BJ (cell line): ENCODE measurements at places on chromosomes 4 and X.

- DNase-seq, result no peak
These were observed 33.2 kb downstream of the PPARGC1A start for GRCh38 chr4:23856630-23857029.

DNA sequence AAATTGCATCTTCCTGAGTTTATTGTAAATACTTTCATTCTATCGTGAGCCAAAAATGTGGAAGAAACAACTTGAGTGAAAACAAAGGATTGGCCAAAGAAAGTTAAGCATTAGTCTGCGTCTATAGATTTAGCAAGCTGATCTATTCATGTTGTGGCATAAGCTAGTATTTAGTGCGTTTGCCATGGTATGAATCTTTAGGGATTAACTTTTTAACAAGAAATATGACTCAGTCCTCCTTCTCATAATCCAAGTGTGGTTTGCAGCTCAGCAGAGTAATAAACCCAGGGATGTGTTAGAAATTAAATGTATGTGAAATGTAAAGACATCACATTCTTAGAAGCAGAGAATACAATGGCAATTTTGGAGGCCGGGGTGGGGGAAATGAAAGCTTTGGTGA is 1110.9 kb downstream of the NLGN4X start:
- no peak for DNase-seq

GRCh38 chr4:100114909-100115308 is 75.4 kb downstream of the DDIT4L start:
- no peak for DNase-seq

- DNase-seq, result no peak
These were observed 1.9 kb upstream of the DRP2 start for GRCh38 chrX:101217689-101218088.

GRCh38 chrX:118286066-118286762 is 59.7 kb upstream of the WDR44 start:
- DNase-seq, result no peak

- DNase-seq, result no peak
These were observed 311 bp downstream of the RNF113A start for GRCh38 chrX:119871245-119871598.

- DNase-seq, result no peak
These were observed 13.1 kb upstream of the ACOT9 start for GRCh38 chrX:23756165-23756564.

DNA sequence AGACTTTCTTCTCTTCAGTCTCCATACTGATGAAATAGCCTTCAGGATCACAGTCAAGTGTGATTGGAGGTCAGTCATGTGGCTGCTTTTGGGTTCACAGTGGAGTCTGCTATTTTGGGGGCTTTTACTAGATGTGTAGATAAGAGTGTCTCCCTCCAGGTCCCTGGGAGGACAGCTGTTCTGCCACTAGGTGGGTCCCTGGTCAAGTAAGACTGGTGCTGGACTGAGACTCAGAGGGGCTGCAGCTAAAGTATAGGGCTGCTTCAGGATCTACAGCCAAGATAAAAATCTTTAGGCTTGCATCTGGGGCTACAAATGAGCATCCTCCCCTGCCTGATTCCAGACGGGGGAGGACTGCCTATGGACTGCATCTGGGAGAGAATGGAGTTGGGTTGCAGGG is 200.7 kb upstream of the ANKRD50 start:
- no peak for DNase-seq

- DNase-seq, result no peak
These were observed 22.5 kb downstream of the PPA2 start for GRCh38 chr4:105451346-105451745.

GRCh38 chr4:22240814-22241213 is 275.1 kb downstream of the ADGRA3 start:
- DNase-seq, result no peak

GRCh38 chr4:1018147-1019020 is 7.0 kb downstream of the FGFRL1 start:
- DNase-seq, result no peak

GRCh38 chr4:107183155-107183774 is 147.2 kb upstream of the DKK2 start:
- DNase-seq, result no peak

DNA sequence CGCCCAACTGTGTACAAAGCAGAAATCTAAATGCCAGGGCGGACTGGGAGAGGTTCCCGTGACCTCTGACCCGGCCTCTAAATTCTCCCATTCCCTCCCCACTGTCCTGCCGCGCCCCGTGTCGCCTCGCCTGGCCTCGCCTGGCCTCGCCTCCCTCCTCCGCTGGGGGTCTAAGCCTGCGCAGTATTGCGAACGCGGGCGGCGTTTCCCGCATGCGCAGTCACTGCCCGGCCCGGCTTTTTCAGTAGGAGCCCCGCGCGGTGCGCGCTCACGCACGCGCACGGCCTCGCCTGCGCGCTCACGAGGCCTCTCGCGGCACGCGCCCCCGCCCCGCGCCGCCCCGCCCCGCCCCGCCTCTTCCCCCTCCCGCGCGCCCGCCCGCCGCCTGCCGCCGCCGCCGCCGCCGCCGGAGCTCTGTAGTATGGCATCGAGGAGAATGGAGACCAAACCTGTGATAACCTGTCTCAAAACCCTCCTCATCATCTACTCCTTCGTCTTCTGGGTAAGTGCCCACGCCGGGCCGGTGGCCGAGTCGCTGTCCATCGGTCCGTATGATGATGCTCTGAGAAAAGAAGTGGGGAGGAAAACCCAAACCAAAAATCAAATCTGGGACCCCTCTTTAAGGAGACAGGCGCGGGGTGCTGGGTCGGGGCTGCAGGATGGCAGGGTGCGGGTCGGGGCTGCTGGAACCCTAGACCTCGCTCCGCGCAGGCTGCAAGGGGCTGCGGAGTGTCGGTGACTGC is at the start of gene TSPAN7:
TSPAN7 (plus strand) TSS at position 417 of the 743 bp plus-strand sequence; CDS start at position 422, 5 bp downstream.
- DNase-seq, result no peak

- DNase-seq, result peak; percentile 0
These were observed 424.0 kb upstream of the NDST4 start for GRCh38 chr4:115537387-115537786.

DNA sequence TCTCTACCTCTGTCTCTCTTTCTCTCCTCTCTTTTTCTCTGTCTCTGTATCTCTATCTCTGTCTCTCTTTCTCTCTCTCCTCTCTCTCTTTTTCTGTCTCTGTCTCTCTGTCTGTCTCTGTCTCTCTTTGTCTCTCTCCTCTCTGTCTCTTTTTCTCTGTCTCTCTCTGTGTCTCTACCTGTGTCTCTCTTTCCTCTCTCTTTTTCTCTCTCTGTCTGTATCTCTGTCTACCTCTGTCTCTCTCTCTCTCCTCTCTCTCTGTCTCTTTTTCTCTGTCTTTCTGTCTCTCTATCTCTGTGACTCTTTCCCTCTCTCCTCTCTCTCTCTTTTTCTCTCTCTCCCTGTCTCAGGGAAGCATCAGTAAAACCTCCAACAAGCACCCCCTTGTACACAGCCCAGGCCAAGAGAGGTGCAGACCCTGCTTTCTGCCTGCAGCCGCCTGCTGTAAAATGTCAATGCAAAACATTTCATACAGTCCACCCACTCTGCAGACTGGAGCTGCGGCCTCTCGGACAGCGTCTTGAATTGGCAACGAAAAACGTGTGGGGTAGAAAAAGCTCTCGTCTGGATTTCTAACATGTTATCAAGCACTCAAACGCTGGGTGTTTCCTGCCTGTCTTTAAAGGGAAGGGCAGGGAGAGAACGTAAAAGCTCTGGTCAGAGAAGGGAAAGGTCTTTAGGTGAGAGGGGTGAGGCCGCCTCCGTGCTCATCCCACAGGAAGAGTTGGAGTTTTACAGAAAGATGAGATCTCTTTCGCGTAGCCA is 3.7 kb upstream of the SHOX start:
- no peak for DNase-seq

- no peak for DNase-seq
These were observed 49.8 kb downstream of the PTTG2 start for GRCh38 chr4:38009949-38010348.

- no peak for DNase-seq
These were observed 7.5 kb upstream of the KLHL5 start for GRCh38 chr4:39054497-39054896.

DNA sequence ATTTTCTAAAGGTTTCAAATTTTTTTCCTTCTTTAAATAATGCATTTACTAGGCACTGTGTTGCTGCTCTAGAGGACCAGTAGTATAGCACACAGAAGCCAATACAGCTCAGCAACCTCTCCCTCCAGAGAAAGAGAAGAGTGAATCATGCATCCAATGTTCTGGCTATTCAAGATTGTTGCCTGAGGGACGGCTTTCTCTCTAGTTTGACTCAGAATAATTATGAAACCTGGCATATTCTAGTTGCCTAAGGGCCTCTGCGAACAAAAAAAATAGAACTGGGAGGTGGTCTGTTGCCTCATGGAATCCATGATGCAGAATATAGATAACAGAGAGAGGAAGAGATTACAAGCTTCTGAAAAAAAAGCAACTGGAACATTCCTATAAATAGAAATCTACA is 1233.3 kb upstream of the PABPC4L start:
- no peak for DNase-seq

GRCh38 chrX:45876206-45876605 is 669.0 kb downstream of the ZNF674 start:
- DNase-seq, result no peak

DNA sequence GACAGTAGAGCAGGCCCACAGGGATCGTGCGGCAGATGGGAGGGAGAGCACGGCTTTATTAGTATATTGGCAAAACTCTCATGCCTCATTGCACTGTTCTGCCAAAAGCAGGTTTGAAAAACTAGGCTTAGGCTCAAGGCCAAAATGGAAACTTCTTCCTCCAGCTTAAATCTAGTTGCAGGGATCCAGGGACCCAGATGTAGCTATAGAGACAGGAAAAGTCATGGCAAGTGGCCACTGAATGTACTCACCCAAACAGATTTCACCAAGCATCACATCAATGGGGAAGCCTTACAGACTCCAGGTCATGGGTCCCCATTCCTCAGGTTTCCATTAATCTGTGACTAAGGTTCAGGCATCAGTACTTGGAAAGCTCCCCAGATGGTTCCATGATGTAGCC is 149.2 kb downstream of the STK32B start:
- no peak for DNase-seq

DNA sequence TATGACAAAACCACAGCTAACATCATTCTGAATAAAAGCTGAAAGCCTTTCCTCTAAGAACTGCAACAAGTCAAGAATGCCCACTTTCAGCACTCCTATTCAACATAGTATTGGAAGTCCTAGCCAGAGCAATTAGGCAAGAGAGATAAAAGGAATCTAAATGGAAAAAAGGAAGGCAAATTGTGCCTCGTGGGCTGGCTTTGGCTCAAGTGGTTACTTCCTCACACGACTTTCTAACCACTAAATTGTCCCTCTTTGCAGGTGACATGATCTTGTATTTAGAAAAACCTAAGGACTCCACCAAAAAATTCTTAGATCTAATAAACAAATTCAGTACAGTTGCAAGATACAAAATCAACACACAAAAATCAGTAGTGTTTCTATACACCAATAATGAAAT is 57.2 kb downstream of the SCML2 start:
- no peak for DNase-seq

- no peak for DNase-seq
These were observed 1.6 kb downstream of the CLOCK start for GRCh38 chr4:55545151-55545550.

DNA sequence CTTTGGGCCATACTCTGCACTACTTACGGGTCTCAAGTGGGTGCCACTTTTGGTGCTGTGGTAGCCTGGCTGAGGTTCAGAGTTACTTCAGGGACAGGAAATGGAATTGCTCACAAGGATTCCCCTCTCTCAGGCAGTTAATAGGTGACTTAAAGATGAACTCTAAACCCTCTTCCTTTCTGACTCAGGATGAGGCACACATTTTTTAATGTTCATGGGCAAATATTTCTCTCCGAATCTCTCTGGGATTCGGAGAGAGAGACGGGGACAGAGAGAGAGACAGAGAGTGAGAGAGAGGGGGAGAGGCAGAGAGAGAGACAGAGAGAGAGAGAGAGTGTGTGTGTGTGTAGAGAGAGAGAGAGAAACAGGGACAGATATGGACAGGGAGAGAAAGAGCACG is 79.8 kb downstream of the NYX start:
- DNase-seq, result peak; percentile 9

GRCh38 chr4:87366521-87367162 is 24.3 kb downstream of the HSD17B11 start:
- DNase-seq, result no peak

DNA sequence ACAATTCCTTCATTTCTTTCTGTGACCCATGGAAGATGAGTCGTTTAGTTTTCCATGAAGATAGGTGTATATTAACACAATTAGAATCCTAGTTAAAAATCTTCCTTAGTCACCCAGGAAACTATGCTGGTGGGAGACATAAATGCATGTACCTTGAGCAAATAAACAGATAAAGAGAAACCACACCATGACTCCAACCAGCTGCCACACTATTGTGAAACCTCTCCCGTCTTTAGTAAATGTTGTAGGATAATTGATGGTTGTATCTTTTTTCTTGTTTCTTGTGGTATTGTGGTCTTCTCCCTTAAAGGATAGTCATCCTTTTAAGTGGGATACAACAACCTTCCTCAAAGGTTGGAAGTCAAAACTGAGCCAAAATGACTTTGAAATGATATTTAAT is 103.8 kb upstream of the LEF1 start:
- no peak for DNase-seq

DNA sequence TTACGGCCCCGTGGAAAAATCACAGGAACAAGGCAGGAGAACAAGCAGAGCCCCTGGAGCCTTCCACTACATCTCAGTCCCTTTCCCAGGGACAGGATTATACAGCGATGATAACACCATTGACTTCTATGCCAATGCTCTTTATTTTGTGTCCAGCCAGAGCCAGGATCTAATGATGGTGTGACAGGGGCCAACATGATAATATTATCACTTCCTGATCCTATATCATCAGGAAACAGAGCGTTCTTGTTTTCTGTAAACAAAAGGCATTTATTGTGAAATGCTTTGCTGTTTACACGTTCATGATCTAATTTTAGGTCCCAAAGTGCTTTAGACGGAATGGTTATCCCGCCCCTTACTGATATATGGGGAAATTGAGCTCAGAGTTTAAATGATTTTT is 12.8 kb downstream of the TMPRSS11E start:
- DNase-seq, result no peak

DNA sequence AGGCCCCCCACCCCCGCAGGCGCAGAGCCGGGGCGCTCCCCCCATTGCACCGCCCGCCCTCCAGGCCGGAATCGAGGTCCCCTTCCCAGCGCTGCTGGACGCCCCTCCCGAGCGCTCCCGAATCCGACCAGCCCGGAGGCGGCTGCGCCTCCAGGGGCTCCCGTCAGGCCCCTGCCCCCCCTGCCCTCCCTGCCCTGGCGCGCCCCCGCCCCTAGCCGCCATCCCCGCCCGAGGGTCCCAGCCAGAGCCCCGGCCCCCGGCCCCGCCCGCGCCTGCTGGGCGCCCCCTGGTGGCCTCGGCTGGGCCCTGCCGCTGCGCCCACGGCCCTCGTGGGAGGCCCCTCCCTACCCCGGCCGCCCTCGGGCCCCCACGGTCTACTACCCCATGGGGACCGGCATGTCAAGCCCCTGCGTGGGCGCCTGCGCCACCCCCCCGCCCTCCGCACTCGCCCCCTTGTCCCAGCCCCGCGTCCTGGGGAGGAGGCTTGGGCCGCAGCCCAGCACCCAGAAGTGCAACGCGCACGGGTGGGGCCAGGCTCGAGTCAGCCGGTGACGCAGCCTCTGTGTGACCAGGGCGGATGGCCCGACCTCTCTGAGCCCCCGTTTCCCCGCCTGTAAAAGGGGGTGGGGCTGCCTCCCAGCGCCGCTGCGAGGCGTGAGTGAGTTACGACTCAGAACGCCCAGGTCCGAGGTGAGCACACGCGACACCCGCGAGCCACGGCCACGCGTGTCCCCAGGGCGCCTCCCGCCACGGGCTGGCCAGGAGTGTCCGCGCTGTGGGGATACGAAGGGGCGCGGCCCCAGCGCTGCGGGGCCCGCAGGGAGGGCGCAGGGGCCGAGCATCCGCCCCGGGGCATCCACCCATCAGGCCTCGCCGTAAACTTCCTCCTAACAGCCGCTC is 104.9 kb downstream of the FAM53A start:
- peak; percentile 15 for DNase-seq

- no peak for DNase-seq
These were observed 321.7 kb downstream of the ANK2 start for GRCh38 chr4:113371111-113371510.
